ENCODE measurements at places on chromosomes 4 and X.

DNA sequence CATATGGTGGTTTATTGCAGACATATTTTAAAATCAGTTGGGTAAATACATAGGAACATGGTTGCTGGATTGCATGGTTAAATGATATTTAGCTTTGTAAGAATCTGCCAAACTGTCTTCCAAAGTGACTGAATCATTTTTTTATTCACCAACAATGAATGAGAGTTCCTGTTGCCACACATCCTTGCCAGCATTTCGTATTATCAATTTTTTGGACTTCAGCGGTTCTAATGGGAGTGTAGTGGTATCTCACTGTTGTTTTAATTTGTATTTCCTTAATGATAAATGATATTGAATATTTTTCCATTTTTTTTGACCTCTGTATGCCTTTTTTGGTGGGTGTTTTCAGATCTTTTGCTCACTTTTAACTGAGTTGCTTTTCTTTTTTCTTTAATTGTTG is 1.4 kb upstream of the MTHFD2L start:
- DNase-seq, result no peak

DNA sequence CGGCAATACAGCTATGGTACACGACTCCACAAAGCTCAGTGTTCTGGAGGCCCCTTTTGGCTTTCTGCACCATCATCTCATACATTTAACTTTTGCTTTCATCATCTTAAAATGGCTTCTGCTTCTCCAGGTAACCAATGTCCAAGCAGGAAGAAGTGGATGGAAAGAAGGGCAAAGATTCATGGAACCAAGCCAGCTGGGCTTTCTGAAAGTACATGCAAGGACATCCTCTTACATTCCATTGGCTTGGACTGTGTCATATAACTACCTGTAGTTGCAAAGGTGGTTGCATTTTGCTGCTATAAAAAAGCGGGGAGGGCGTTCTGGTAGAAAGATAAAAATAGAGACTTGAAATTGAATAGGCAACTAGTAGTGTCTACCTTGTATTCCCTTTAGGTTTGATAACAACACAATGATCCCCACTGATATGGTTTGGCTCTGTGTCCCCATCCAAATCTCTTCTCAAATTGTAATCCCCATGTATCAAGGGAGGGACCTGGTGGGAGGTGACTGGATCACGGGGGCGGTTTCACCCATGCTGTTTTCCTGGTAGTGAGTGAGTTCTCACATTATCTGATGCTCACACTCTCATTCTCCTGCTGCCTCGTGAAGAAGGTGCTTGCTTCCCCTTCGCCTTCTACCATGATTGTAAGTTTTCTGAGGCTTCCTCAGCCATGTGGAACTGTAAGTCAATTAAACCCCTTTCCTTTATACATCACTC is 6.7 kb upstream of the FHIP1A start:
- no peak for DNase-seq

GRCh38 chr4:75004755-75005668 is 72.1 kb downstream of the PARM1 start:
- DNase-seq, result no peak

DNA sequence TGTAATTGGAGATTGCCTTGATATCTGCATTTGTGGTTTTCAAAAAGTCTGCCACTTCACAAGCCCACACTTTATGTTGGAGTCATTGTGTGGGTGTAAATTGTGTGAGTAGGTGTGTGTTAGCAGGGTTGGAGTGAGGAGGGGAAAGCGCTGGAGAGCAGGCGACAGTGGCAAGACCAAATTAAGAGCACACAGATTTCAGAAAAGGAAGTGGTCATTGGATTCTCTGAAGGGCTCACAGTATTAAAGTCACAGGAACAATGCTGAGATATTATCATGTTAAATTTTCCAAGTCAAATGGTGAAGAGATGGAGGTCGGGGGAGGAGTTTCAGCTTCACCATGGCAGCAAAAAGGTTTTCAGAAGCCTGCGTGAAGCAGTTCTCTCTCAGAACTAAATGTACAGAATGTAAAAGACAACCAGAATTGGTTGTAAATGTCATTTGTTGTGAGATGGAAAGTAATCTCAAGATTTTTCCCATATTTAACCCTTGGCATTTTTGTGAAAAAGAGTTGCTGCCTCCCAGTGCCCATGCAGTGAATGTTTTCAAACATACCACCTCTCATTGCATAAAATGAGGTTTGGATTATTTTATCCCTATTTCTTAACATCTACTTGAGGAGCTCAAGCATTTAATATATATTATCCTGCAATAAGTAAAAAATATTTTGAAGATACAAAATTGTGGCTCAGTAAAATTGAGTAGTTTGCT is 265.9 kb downstream of the ZNF674 start:
- no peak for DNase-seq

DNA sequence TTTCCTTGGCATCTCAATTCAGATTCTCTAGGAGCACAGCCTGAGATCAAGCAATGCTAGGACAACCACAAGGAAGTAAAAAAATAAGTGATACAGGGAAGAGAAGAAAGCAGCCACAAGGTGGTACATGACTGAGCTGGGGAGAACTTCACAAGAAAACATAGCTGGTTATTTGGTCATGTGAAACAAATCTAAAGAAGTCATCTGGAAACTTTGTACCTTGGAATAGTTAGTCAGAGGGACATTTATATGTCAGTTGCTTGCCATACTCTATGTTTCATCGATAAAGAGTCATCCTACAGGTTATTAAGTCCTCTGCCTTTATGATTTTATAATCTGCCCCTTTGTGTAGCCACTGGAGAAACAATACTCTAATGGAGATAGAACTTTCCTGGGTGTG is 575.1 kb downstream of the IL15 start:
- DNase-seq, result no peak

DNA sequence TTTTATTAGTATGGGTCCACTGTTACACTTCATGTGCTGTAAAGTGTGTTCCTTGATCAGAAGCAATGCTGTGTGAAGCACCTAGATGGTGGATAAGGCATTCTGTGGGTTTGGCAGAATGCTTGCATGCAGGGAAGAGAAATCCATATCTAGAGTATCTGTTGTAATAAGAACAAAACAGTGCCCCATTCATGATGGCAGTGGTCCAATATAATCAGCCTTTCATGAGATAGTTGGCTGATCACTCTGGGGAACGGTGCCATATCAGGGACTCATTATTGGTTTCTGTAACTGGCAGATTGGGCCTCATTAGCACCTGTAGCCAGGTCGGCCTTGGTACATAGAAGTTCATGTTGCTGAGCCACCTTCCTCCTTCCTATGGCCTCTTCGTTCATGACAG is 28.7 kb downstream of the STIM2 start:
- DNase-seq, result no peak

- DNase-seq, result no peak
These were observed 5.0 kb downstream of the FBXO8 start for GRCh38 chr4:174278467-174278866.

DNA sequence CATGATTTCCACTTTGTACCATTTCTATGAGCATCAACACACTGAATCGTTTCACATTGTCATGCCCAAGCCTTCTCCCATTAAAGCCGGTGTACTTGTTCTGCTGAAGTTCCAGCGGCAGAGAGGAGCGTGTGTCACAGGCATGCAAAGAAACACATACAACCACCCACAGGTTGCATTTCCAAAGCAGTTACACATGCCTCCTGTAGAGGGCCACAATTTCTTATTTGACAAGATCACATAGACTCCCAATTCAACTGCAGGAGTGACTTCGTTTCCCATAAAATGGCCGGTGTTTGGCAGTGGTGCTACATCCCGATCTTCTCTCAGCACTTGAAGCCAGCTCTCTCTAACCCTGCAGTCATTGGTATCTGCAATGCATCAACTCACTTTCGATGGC is 992.6 kb downstream of the NLGN4X start:
- DNase-seq, result no peak

DNA sequence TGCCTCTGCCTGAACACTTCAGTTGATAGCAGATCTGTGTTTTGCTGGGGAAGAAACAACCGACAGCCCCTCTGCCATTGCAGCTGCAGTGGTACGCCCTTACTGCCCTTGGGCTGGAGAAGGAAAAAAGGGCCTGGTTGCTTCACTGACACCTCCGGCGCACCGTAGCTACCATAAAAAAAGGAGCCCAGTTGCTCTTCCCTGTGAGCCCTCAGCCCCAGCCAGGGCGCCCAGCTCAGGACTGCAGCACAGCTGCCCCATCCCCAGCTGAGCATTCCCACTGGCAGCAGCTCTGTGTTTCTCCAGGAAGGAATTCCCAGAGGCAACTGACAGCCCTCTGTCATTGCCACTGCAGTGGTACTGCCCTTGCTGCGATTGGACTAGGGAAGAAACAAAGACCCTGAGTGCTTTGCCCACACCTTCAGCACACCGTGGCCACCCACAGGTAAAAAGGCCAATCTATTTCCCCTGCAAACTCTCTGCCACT is 142.7 kb downstream of the DKK2 start:
- DNase-seq, result no peak

- no peak for DNase-seq
These were observed 52.9 kb downstream of the TRIM2 start for GRCh38 chr4:153257151-153257620.

- no peak for DNase-seq
These were observed 16.8 kb downstream of the CPZ start for GRCh38 chr4:8609406-8609805.

DNA sequence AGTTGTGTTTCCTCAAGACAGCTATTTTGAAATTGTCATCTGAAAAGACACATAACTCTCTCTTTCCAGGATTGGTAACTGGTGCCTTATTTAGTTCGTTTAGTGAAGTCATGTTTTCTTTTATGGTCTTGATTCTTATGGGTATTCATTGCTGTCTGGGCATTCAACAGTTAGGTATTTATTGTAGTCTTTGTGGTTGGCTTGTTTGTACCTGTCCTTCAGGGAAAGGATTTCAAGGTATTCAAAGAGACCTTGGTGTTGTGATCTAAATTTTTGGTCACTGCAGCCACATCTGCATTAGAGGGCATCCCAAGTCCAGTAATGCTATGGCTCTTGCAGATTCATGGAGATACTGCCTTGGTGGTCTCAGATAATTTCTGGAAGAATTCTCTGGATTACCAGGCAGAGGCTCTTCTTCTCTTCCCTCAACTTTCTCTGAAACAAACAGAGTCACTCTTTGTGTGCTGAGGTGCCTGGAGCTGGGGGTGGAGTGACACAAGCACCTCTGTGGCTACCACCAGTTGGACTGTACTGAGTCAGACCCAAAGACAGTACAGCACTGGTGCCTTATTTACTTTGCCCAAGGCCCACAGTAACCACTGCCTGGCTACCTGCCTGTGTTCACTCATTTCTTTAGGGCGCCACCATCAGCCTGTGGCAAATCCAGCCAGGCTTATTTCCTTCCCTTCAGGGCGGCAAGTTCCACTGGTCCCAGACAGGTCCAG is 620.4 kb downstream of the KCNIP4 start:
- DNase-seq, result no peak

DNA sequence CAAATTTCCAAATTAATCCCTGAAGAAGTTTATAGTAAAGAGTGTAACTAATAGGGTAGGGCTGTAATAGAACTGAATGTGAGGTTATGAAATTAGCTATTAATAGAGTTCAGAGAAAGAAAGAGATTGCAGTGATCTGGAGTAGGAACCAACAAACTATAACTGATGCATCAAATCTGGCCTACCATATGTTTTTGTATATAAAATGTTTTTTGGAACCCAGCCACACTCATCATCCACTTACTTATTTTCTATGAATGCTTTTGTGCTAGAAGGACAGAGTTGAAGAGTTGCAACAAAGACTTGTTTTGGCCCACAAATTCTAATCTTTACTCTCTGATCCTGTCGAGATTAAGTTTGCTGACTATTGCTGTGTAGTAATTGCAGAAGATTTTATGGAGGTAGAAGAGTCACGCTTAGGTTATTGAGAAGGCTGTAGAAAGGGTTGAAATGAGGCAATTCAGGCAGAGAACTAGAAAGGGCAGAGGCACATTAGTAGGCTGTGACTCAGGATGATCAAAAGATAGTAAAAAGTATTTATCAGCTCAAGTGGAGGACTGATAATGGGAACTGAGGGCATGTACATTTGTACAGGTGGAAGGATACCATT is 298.7 kb upstream of the EMCN start:
- DNase-seq, result no peak

DNA sequence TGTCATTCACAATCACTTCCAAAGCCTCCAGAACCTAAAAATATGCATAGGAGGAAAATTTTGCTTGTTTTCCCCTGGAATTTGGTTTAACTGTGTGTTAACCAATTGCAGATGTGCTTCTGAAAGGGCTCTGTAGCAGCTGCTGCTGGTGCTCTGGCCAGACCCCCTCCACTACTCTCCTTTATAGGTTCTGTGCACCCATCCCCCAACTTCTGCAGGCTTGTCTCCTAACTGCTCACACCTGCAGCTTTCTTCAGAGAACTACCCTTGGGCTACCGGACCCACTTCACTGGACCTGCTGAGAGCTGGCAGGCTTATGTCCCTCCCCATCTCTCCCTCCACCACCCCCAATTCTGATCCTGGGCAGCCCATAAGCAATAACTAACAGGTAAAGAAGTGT is 662.1 kb upstream of the DIPK2B start:
- DNase-seq, result no peak

DNA sequence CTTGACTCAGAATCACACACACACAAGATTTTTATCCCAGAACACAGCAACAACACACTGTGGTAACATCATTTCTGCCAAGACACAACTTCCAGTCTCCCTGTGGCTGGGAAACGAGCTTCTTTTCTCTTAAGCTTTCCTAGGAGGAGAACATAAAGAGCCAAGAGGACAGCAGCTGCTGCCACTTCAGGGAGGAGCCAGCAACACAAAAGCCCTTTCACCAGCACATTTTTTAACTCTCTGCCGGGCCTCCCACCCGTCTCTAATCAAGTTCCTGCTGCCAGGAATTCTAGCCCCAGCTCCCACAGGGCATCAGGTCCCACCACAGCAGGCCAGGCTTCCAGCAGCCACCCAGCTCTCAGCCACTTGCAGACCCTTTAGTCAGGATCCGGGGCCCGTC is 22.4 kb downstream of the FAT1 start:
- no peak for DNase-seq

DNA sequence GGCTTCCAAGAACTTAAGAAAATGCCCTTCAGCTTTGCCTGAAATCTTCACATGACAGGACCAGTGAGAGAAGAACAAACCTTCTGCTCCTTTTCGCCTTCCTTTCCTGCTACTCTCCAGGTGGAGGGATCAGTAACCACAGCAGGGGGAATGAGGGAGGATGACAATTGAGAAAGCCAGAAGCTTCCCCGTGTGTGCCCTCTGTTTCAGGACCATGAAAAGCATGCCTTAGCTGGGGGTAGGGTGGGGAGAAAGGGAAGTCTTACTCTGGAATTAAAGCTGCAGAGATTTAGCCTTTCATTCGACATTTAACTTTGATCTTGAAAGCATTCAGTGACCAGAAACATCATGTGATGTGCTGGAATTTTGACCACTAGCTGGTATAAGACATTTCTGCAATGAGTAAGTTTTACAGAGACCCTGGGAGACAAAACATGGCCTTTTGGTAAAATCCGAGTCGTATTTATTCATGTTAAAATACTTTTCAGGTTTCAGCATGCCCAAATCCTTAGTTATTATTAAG is 10.6 kb upstream of the PUDP start:
- DNase-seq, result no peak

- no peak for DNase-seq
These were observed 19.5 kb downstream of the ZAR1 start for GRCh38 chr4:48509543-48509942.

- no peak for DNase-seq
These were observed 77.0 kb downstream of the FBXW7 start for GRCh38 chr4:152458801-152459302.
